ENCODE measurements at places on chromosomes 3 and 15.

GRCh38 chr15:84748274-84749110 lies at the start of gene ZNF592:
Gene ZNF592 (plus strand): TSS chr15:84748592. CDS start chr15:84782676, 34,084 bp downstream.
- peak; percentile 60 for DNase-seq

- no peak for DNase-seq
Measured at GRCh38 chr3:38551026-38551832, 55.1 kb downstream of the EXOG start.

- peak; percentile 7 for DNase-seq
Measured at GRCh38 chr3:58135712-58136543, 74.8 kb downstream of the DNASE1L3 start.

DNA sequence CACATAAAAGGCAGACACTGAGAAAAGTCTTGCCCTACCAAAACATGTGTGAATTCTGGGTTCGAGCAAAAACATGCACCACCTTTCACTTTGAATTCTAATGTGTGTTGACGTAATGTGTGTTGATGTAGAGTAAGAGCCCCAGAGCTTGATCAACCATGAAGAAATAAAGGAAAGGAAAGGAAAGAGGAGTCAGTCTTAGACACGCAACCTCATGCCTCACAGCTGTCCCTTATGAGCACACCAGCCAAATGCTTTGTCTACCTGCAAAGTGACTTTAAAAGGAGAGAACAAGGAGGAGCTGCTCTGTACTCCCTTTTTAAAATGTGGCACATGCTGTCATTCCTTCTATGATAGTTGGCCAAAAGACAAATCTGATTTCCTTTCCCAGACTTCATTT lies 80.8 kb downstream of the RFTN1 start:
- no peak for DNase-seq

- no peak for DNase-seq
Measured at GRCh38 chr15:98017150-98017964, 56.9 kb downstream of the ARRDC4 start.

DNA sequence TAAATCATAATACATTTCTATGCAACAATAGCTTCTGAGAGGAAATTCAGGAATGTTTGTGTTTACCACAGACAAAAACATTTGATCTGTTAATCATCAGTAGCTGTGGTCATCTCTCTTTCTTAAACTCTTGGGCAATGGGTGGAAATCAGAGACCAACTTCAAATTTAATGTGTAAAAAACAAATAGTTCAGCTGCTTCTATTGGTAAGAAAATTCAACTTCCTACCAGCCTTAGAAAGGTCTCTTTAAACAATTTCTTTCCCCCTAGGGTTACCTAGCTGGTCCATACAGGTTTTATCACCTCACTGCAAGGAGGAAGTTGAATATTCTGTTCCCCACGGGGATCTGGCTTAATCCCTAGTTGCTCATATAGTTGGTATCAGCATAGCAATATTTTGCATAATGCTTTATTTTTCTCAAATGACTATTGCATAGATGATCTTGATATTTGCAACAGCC lies 20.3 kb upstream of the PPP4R2 start:
- DNase-seq = peak; percentile 94

DNA sequence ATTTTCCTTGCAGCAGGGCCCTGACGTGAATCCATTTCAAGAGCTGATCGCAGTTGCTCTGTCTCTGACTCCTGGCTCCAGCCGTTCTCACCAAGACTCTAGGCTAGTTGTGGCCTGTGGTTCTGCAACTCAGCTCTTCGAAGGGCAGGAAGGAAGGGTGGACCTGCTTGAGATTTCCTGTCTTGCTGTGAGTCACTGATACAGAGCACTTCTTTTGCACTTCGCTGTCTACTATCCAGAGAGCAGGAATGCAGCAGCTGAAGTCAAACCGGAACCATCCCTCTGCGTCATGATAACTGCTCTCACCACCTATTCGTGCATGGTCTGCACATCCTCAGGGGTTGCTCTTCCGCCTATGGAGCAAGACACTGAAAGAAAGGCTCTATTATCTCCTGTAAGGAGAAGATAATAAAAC lies 59.7 kb downstream of the RAP2B start:
- DNase-seq = peak; percentile 65

GRCh38 chr15:87805117-87805820 lies 451.3 kb downstream of the NTRK3 start:
- no peak for DNase-seq

DNA sequence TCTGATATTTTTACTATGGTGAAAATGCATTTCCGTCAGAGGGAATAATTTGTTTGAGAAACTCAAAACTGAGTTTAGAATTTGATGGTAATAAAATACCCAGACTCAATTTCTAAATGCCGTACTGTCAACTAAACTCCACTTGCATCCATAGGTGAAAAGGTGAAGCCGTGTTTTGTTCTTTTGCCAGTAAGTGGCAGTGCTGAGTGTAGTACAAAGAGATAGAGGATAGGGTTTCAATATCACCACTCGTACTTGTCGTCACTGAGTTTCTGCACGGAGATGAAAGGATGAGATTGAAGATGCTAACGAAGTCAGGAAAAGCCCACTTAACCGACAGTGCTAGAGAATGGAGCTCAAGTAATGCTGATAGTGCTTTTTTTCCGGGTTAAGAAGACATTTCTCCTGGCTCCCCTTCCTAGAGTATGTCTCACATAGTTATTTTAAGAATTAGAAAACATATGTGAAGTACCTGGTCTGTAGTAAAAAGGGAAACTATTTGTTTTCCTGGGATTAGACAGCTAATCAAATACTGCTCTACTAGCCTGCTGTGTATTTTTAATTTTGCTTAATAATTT lies 345.1 kb downstream of the IL5RA start:
- DNase-seq = no peak

GRCh38 chr15:70234256-70234905 lies 136.7 kb upstream of the TLE3 start:
- DNase-seq = peak; percentile 68

GRCh38 chr3:148643389-148643840 lies 54.3 kb upstream of the AGTR1 start:
- DNase-seq = no peak

DNA sequence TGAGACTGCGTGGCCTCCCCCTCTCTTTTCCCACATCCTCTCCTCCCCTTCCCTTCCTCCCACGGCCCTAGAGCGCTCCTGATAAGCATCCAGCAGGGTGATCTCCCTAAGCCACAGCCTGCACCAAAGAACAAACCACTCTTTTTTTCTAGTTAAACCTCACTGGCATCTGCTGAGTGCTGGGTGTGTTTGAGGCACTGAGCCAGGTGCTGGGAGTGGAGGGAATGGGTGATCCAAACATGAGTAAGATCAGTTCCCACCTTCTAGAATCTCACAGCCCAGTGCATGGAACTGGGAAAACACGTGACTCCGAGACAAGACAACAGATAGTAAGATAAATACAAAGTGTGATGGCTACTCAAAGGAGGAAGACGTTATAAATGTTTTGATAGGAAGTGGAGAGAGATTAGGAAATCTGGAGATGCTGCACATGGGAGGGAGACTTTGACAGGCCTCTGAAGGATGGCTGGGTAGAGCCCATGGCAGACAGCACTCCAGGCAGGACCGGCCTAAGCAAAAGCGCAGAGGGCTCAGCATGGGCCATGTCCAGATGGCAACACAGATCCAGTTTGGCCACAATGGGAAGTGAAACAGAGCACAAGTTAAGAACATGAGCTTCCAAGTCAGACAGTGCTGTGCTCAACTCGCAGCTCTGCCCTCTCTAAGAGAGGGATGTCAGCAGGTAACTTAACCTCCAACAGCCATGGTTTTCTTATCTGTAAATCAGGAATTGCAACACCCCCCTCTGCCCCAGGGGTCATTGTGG lies 55.6 kb downstream of the CCR3 start:
- DNase-seq = no peak

DNA sequence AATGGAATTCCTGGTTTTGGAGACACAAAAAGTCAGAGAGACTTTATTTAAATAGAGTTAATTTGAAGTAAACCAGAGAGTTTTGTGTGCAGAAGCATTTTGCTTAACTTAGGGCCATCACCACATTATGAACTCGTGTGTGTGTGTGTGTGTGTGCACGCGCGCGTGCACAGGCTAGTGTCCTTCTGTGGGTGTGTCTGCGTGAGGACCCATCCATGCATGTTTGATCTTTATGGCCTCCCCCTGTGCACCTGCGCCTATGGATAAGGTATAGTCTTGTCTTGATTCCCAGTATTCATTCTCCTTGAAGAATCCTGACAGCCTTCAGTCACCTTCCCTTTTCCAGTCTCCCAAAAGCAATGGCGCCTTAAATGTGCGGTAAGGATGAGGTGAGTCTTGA lies 26.0 kb downstream of the MUC20 start:
- DNase-seq = no peak

GRCh38 chr15:84881520-84881830 lies 3.0 kb upstream of the SLC28A1 start:
- no peak for DNase-seq

GRCh38 chr3:101624857-101625256 lies 50.9 kb downstream of the PCNP start:
- DNase-seq = no peak

GRCh38 chr3:106379251-106379750 lies 510.5 kb upstream of the CBLB start:
- no peak for DNase-seq

DNA sequence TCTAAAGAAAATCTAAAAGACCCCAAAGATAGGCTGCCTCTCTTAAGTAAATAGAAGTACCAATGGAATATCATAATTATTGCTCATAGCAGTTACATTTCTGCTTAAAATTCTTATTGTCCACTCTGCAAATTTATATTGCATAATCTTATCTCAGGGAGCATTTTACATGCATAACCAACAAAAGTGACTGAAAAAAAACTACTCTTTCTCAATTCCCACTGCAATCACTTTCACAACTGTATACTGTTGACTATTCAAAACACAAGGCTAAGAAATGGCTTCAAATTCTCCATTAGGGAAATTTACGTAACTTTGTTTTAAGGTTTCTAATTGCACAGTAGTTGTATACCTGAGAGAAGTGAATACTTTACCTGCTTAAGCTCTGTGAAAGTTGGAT lies 56.3 kb downstream of the HMG20A start:
- no peak for DNase-seq

- no peak for DNase-seq
Measured at GRCh38 chr15:83890587-83890986, 236.7 kb downstream of the ADAMTSL3 start.

DNA sequence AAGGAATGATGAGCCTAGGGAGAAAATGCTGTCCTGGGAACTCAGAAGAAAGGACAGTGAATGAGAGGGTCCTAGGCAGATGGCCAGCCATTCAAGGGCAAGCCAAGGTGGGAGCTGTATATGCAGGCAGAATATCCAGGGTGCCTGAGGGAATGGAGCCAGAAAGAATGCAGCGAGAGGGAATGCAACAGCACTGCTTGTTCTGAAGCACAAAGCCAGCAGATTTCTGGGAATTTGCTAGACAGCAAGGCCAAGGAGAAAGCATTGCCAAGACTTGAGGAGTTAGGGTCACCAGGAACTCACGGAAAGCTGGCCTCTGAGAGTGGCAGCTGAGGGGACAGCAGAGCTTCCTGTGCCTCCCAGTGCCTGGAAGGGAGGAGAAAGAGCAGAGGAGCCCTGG lies 200.6 kb downstream of the MYRIP start:
- no peak for DNase-seq

DNA sequence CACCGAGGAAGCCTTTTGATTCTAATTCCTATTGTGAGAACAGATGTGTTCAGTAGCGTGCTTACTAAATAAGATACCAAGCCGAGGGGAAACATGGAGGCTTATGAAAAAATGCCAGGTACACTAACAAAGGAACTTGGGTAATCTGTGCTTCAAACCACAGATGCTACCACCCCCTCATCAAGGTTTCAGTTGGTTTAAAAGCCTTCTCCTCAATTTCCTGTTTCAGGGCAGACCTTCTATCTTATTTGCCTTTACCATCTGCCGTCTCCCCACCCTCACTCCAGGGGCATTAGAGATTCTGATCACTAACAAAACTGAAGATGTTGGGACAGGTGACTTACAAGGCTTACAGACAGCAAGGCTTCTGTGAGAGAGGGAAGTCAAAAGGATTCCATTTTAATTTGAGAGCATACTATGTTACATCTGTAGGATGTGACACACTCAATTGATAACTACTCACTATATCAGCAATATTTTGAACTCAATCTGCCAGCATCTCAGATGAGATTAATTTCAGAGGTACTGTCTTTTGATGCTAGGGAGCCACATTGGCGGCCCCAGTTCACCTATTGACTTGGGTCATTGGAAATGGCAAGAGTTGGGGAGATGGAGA lies 60.6 kb upstream of the PLCL2 start:
- no peak for DNase-seq

- DNase-seq = peak; percentile 41
Measured at GRCh38 chr3:119548341-119548740, 11.1 kb downstream of the CD80 start.

- DNase-seq = no peak
Measured at GRCh38 chr3:180267202-180267843, 230.6 kb upstream of the PEX5L start.

GRCh38 chr3:112365035-112365434 lies 32.1 kb downstream of the CD200 start:
- DNase-seq = no peak

- no peak for DNase-seq
Measured at GRCh38 chr15:79816571-79816970, 80.2 kb downstream of the MTHFS start.

DNA sequence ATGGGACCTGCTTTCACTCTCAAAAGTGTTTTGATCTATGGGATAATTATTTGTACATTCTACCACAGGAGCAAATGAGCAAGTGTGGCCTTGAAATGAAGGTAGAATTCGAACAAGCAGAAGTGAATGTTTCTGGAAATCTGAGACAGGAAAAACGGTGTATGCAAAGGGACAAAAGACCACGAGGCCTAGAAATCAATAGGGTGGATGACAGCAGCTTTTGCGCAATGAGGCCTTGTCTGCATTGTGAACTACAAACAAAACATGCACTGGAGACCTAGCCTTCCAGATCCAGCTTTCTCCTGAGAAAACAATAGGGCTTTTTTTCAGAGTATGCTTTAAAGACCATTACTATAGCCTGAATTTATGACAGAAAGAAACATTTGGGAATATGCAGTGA lies 1137.0 kb downstream of the ROBO2 start:
- no peak for DNase-seq

DNA sequence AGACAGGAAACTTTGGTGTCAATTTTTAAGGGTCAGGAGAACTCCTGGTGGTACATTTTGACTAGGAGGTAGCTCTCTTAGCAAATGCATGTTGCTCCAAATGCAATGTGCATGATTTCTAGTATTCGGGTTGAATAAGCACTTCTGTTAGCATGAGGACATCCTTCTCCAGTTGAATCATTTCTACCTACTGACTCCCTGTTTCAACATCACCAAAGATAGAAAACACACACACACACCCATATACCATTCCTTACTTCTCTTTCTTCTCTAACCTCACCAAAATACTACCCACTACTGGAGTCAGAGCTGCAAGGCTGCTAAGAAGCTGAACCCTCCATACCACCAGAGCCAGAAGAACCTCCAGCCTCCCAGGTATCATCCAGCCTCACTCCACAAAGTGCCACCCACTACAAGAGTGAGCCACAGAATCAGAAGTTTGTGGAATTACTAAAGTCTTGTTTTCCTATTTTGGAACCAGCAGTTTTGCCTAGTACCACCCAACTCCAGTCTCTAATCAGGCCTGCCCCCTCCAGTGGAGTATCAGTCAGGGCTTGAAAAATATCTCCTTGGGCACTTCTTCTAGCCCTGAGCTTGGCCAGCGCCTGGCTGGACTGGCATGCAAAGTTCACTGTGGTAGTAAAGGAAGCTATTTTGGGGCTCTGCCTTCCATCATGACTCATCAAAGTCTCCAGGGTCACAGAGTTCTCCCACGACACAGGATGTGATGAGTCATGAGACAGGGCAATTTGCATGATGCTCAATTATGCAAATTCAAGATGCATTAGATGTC lies 110.3 kb downstream of the CYP19A1 start:
- peak; percentile 83 for DNase-seq

- DNase-seq = no peak
Measured at GRCh38 chr3:55519019-55519418, 31.9 kb upstream of the WNT5A start.
